Mucosa of descending colon (tissue), 3 donors: ENCODE measurements at places on chromosomes 1 and 21.
A peak's percentile ranks its signal among the peaks of the same experiment; 100 is the strongest.

DNA sequence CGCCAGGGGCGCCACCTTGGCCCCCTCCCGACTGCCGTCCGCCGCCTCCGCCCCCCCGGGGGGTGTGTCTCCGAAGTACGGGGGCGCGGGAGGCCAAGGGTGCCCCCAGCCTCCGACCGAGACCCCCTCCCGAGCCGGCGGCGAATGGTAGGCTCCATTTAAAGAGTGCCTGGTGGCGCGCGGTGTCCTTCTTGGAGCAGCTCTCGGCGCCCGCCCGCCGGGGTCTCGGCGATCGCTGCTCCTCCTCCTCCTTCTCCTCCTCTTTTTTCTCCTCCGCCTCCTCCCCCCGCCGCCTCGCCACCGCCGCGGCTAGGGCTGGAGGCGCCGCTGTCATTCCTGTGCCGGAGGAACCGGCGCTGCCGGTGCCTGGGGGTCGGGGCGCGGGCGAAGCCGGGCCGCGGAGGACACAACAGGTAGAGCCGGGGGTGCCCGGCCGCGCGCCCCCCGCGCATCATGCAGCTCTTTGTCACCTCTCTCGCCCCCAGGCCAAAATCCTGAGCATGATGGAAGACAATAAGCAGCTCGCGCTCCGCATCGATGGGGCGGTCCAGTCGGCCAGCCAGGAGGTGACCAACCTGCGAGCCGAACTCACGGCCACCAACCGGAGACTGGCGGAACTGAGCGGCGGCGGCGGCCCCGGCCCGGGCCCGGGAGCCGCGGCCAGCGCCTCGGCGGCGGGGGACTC is at the start of gene KAZN:
KAZN (plus strand) TSS at position 188 of the 685 bp plus-strand sequence.
- peak; percentile 46 for DNase-seq

GRCh38 chr1:112704934-112705627 is 1.8 kb downstream of the RHOC start:
- peak; percentile 84 for DNase-seq

- no peak for DNase-seq
Measured at GRCh38 chr1:48889615-48890014, 112.9 kb upstream of the BEND5 start.

DNA sequence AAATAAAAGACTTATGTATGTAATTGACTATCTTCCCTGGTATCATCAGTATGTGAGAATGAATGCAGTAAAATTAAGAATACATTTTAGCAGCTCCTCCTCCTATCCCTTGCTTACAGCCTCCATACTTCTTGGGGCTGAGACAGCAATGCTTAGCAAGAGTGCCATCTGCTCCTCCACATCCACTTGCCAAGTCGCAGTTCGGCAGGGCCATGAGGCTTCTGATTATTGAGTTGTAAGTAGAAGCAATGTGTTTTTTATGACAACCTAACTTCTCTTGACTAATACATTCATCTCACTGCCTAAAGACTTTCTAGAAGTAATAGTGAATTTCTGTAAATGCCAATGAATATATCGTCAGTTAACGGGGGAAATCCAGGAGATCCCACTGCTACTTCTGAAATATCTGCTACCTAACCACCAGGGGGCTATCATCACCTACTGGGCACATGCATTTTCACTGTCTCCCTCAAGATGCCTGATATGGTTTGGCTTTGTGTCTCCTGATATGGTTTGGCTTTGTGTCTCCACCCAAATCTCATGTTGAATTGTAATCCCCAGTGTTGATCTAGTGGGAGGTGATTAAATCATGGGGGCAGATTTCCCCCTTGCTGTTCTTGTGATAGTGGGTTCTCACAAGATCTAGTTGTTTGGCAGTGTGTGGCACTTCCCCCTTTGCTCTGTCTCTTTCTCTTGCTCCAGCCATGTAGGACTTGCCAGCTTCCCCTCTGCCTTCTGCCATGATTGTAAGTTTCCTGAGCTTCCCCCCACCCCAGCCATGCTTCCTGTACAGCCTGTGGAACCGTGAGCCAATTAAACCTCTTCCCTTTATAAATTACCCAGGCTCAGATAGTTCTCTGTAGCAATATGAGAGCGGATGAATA is 59.6 kb downstream of the EXTL2 start:
- DNase-seq = no peak

GRCh38 chr1:167067904-167068303 is 22.3 kb downstream of the GPA33 start:
- no peak for DNase-seq

DNA sequence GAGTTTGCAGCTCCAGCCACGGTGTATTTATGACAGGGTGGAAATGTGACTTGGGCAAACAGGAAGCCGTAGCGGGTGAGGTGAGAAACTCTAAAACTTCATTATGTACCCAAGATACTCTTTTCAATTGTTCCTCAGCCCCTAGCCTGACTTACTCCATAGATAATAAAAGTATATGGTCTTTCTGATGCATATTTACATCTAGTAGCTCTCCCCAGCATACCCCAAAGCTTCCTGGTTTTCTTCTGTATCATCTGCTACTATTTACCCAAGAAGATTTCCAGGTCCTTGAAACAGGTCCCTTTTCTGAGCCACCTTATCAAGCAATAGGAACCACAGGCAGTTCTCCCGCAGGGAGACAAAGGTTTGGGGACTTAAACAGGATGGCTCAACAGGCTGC is 201.5 kb upstream of the ESRRG start:
- no peak for DNase-seq

DNA sequence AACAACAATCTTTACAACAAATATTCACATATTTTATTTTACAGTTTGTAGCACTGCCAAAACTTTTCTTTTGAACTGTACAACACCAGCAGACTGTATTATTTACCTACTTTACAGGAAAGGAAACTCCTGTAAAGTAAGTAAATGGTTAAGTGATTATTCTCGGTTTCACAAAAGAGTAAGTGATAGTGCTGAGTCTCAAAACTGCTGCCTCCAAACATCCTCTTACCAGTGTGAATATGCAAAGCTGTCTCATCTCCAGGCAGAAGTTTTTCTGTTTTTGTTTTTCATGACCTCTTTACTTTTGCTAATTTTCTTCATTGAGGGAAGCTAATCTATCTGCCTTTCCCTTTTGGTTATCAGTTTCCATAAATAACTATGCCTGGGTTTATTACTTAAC is 286.7 kb downstream of the SRGAP2C start:
- DNase-seq = no peak

DNA sequence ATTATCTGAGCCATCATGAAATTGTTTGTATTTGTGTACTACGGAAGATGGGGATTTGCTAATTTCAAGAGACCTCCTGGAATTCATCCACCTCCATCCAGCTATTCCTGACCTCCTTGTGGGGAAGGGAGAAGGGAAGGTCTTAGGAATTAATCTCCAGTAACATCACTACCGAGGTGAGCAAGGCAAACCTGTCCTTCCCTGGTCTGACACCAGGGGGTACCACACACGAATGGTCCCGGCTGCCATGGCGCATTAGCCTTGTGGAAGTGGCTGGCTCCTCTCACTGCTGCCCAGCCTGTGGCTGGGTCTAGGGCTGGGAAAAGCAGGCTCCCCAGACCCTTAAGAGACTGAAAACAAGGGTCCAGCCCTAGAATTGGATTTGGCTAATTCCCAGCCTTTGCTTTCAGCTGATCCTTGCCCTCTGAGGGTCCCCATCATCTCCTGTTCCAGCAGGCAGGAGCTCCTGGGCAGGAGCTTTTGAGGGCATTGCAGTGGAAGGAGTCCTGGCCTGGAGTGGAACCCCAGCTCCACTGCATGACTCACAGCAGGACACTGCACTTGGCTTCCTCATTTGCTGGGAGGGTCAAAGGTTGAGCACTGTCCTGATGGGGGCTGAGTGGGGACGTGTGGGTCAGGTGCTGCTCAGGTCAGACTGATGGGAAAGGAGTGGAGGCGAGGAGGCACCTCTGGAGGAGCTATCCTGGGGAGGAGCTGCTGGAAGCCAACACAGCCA is 34.8 kb downstream of the RIMS3 start:
- no peak for DNase-seq

- no peak for DNase-seq
Measured at GRCh38 chr21:40567501-40567900, 279.5 kb downstream of the DSCAM start.

GRCh38 chr1:116256875-116257274 is 116.2 kb upstream of the ATP1A1 start:
- peak; percentile 71 for DNase-seq

- no peak for DNase-seq
Measured at GRCh38 chr1:9714257-9714718, 62.8 kb downstream of the PIK3CD start.

- DNase-seq = no peak
Measured at GRCh38 chr1:75135573-75136194, 1.5 kb downstream of the LHX8 start.

DNA sequence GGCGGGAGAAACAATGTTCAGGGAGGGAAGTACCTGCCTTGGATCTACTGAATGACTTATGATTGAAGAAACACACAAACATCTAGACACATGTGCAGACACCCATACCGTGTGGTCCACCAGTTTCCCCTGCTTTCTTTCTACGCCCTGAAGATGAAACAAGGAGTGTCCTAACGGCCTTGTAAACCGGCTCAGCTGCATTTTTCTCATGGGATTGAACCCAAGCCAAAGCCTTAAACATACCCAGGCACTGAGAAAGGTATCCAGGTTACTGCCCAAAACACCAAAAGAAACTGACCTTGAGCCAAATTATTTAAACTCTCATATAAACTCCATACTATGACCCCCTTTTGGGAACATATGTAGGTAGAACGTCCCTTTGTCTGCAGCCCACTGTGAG is 630.0 kb upstream of the RGS18 start:
- DNase-seq = no peak

DNA sequence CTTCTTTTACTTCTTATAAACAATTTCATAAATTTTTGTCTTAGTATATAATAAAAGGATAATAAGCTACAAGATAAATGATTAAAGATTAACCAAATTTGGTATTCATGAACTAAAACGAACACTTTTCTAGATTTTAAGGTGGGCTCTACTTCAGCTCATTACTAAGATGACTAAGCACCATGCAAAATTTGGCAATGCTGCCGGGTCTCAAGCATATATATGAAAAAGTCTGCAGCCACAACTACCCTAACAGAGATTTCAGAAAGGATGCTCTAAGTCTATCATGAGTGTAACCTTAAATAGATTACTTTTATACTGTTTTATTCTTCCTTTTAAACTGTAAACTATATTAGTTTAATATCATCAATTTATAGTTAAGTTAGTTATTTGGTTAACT is 47.8 kb downstream of the BRWD1 start:
- no peak for DNase-seq

- DNase-seq = no peak
Measured at GRCh38 chr1:203492748-203493130, 1.2 kb upstream of the OPTC start.

DNA sequence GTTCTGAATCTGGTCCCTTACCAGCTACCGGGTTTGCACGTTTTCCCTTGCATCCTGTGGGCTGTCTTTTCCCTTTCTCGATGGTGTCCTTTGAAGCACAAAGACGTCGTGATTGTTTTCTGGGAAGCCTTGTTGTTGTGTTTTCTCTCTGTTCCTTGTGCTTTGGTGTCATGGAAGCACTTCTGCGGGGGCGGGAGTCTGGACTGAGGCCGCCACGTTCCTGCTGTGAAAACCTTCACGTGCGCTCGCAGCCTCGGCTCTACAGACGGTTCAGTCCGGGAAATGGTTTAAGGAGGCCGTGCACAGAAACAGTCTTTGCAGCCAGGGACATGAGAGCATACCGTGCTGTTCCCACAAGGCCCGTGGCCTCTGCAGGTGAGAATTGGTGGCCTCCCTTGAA is 68.5 kb downstream of the SKI start:
- no peak for DNase-seq

GRCh38 chr21:33080376-33080775 is 10.4 kb downstream of the OLIG1 start:
- DNase-seq = no peak

- DNase-seq = no peak
Measured at GRCh38 chr1:161298116-161298515, 11.7 kb downstream of the MPZ start.
